HEK293T (cell line): ENCODE measurements at places on chromosomes 12 and 14.

- no peak for DNase-seq
Observed at GRCh38 chr14:89533136-89533535, 116.1 kb upstream of the FOXN3 start.

DNA sequence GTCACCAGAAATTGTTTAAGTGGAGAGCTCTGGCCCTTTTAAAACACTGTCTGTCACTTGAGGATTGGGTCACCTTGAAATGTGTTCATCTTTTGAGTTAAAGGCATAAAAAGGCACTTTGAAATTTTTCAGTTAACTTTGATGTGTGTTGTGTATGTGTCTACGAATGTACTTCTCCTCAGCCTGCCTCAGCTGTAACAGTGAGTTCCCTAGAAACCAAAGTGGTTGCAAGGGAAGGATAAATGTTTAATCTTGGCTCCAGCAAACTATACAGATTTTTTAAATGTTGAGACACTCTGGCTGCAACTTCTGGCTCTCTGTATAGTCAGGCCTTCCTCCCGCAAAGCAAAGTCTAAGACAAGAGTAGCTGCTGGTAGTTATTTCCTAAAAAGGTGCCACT, 8.3 kb downstream of the DERA start:
- no peak for DNase-seq

DNA sequence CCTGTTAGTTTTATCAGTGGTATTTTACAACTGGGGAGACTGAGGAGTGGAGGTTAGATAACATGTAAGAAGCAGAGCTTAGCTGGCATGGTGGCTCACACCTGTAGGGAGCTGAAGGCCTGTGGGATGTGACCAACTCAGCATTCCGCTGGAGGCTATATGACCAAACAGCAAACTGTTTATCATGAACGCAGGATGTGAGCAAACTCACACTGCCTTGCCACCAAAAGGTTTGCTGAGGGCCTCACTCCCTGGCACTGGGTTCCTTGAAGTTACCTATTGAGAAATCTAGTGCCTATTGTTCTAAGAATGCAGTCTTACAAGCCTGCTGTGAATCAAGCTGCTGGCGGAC, 23.4 kb downstream of the JKAMP start:
- no peak for DNase-seq

DNA sequence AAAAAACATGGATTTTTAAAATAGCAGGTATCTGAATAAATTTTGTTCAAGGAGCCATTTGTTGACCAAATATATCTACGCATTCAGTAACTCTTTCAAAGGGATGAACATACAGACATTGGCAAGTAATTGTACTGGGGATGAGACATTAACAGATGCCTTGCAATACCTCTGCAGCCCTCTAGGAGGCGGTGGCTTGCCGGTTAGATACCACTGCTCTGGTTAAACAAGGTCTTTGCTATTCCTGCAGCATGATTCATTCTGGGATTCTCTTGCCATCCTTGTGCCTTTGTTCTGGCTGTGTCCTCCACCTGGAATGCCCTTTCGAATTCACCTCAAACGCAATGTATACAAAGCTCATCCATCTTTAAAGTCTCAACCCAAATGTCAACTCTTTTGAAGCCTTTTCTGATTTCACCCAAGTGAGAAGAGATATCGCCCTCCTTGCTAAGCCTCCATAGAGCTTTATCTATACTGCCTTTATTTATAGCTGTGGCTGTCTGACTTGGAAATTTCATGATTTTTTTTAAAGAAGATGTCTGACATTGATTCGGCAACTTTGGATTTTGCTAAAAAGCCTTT, 131.0 kb upstream of the SRRM4 start:
- peak; percentile 54 for DNase-seq

- DNase-seq: no peak
Observed at GRCh38 chr12:69833696-69834095, 8.7 kb downstream of the MYRFL start.

- no peak for DNase-seq
Observed at GRCh38 chr12:11881835-11882234, 188.9 kb upstream of the BCL2L14 start.

GRCh38 chr12:52285172-52285745, 6.1 kb downstream of the KRT81 start:
- no peak for DNase-seq

GRCh38 chr12:92010368-92010767, 135.3 kb downstream of the BTG1 start:
- DNase-seq: no peak

GRCh38 chr14:63501429-63501828, 41.7 kb downstream of the PPP2R5E start:
- DNase-seq: no peak

GRCh38 chr14:30957813-30958370, 67.6 kb upstream of the AP4S1 start:
- DNase-seq: no peak

- no peak for DNase-seq
Observed at GRCh38 chr12:77723308-77723707, 107.4 kb upstream of the NAV3 start.

GRCh38 chr14:76498976-76499375, 123.0 kb downstream of the ESRRB start:
- no peak for DNase-seq

DNA sequence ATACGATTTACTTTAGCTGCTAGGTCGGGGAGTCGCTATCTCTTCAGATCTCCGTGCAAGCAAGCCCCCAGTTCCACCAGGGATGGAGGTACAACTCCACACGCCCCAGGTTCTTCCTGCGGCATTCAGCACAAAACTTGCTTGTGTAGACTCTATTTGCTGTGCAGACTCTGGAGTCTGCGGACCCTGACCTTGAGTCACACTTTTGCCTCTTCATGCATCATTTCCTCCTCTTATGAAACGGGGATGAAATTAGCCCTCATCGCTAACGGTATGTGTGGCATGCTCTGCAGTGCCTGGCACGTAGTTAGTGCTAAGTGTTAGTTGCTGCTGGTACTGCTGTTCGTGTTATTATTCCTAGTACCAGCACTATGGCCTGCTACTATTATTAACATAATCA, 84.4 kb downstream of the TMEM132D start:
- DNase-seq: no peak
